Thoracic aorta endothelial cell (primary cell): ENCODE measurements at places on chromosomes 2 and 18. TPM values are rescaled to one million over a fixed set of nuclear protein-coding genes. Genes with fewer than 3 reads are reported as not detected.

STAMBP gene
- total RNA-seq = 14.8 and 17.7 TPM in 2 replicates

CPO gene
- not detected in 2 replicates for total RNA-seq

HK2 gene
- total RNA-seq = 31.4 and 32.6 TPM in 2 replicates

CD226 gene
- 0.53 and 0.65 TPM in 2 replicates for total RNA-seq

RGPD3 gene
- 0.53 and 0.79 TPM in 2 replicates for total RNA-seq

AQP12B gene
- total RNA-seq = not detected in 2 replicates
